ENCODE measurements at places on chromosomes 7 and 10.

GRCh38 chr7:22001345-22002004 lies 55.8 kb upstream of the CDCA7L start:
- no peak for DNase-seq

DNA sequence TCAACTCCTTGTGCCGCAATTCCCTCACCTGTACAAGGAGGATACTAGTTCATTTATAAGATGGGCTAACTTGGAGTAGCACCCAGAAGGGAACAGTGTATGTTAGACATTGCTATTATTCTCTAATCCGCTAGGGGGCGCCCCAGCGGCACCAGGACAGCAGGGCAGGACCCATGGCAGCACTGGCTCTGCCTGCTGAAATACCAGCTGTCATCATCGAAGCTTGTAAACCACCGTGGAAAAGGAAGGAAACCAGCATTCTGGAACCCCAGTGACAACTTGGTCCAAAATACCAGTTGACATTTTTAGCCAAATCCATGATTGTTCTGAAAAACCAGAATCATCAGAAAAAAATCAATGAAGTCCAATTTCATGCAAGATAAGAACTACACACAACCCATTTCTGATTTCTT lies 134.4 kb downstream of the ITGA8 start:
- DNase-seq: no peak

DNA sequence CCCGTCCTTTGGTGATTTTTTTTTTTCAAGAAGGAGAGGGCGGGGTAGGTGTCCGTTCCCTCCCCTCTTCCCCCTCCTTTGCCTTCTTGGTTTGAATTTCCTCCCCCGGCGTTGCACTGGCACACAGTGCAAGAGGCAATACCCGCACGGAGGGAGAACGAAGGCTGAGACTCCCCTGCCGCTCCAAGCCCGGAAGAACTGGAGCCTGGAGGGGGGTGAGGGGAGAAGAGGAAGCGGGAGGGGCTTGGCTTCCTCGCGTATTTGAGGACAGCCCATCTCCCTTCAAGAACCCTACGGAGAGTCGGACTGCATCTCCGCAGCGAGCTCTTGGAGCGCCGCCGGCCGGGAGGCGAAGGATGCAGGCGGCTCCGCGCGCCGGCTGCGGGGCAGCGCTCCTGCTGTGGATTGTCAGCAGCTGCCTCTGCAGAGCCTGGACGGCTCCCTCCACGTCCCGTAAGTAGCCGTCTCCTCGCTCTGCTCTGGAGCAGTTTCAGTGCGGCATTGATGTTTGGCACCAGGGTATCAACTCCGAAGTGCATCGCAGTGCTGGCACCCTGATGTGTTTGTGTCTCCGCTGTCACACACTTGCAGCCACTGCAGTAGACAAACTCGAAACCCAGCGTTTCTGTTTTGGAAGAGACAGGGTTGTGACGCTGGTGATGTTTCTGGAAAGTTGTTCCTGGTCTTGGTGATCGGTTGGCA lies at the start of gene CNTNAP2:
CNTNAP2 (plus strand) TSS at position 281 of the 702 bp plus-strand sequence; CDS start at position 357, 76 bp downstream.
- DNase-seq: no peak

DNA sequence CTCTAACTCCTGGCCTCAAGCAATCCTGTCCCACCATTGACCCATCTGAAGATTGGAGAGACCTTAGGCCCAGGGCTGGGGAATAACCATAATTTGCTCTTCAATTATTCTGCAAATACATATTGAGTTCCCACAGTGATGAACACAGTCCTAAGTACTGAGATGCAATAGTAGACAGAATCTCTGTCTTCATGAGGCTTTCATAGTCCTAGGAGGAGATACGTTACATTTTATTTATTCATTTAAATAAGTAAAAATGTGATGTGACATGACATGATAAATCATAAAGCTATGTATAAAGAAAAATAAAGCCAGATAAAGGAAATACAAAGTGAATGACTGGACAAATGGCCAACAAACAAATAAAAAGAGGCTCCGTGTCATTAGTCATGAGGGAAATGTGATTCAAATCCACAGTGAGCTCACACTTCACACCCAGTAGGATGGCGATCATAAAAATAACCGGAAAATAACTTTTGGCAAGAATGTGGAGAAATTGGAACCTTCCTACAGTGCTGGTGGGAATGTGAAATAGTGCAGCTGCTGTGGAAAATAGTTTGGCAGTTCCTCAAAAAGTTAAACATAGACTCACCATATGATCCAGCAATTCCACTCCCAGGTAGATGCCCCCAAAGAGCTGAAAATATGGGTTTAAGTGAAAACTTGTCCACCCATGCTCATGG lies 52.1 kb upstream of the JCAD start:
- no peak for DNase-seq
